ENCODE measurements at places on chromosomes 1 and 21.

DNA sequence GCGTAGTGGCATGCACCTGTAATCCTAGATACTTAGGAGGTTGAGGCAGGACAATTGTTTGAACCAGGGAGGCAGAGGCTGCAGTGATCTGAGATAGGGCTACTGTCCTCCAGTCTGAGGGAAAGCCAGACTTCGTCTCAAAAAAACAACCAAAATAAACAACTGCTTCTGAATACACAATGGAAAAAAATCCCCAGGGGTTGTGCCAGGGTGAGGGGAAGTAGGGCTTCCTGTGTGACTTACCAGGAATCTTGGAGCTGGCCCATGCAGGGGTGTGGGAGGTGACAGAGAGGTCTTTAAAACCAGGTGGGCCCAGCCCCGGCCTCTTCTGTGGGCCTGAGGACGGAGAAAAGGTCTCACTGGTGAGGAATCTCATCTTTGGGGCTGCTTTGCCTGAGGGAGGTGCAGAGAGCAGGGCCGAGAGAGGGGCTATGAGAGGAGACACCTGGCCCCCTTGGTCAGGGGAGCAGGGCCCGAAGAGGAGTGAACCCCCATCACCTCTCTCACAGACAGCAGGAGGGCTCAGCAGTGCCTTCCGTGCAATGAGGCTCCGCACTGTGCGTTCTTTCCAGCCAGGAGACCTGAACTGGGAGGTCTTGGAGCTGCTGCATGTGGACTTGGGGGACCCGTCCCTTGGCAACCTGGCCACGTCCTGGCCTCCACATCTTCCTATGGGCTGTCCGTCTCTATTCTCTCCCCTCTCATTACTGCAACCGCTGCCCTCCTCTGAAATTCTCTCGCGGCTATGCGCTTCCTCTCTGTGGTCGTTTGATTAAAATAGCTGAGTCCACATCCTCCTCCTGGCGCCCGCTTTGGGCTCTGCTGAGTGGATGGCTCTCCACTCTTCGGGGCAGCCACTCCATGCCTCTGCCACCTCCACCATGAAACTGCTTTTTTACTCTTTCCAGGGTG lies 10.7 kb downstream of the PLA2G5 start:
- no peak for DNase-seq

- no peak for DNase-seq
Measured at GRCh38 chr1:234473118-234473517, 5.9 kb downstream of the TARBP1 start.

- DNase-seq, result peak; percentile 99
Measured at GRCh38 chr1:6962478-6962995, 177.3 kb downstream of the CAMTA1 start.

DNA sequence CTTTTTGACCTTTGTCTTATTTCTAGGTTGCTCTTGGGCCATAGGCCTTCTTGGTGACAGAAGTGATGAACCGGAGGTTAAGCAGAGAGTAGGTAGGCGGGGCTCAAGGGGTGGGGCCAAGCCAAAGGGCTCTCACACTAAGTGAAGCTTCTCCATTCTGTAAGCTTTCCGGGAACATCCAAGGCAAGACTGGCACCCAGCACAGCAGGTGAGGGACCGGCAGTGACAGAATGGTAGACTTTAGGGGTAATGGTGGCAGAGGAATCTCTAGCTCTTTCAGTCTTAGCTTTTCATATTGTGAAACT lies at the start of gene TNFAIP8L2:
TNFAIP8L2 (plus strand) TSS at position 135 of the 305 bp plus-strand sequence. CDS start 2,049 bp downstream, outside the sequence.
- DNase-seq, result no peak

DNA sequence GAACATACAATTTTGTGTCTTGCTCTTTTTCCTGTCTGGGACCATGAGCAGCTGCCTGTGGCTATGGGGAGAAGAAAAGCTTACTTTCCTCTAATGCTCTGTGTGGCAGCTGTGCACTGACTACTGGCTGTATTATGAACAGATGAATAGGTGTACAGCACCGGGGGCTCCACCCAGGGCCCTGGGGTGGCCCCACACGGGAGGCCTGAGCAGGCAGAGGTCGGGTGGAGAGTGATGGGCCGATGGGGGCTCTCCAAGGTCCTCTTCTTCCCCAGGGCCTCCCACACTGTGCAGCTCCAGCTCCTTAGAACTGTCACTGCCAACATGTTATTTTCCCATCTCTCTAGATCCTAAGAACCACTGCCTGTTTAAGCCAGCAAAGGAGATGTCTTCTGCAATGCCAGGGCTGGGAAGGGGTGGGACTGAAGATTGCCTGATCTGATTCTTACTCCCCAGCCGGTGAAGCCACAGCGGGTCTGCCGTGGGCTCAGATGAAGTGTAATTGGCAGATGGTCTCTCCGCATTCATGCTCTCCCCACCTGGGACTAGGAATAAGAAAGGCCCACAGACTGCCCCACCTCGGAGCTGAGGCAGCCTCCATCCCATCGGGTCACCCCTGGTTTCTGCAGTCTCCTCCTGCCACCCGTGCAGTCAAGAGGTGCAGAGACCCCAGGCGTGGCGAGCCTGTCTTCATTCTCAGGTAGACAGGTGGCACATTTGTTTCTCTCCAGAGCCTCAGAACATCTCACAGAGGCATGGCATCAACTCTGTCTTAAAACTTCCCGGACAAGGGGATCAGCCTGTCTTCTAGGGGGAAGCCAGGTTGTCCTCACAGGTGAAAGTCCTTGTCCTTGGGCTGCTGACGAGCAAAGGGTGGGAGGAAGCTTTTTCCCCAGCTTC lies 186.5 kb upstream of the GALNT2 start:
- DNase-seq, result no peak

DNA sequence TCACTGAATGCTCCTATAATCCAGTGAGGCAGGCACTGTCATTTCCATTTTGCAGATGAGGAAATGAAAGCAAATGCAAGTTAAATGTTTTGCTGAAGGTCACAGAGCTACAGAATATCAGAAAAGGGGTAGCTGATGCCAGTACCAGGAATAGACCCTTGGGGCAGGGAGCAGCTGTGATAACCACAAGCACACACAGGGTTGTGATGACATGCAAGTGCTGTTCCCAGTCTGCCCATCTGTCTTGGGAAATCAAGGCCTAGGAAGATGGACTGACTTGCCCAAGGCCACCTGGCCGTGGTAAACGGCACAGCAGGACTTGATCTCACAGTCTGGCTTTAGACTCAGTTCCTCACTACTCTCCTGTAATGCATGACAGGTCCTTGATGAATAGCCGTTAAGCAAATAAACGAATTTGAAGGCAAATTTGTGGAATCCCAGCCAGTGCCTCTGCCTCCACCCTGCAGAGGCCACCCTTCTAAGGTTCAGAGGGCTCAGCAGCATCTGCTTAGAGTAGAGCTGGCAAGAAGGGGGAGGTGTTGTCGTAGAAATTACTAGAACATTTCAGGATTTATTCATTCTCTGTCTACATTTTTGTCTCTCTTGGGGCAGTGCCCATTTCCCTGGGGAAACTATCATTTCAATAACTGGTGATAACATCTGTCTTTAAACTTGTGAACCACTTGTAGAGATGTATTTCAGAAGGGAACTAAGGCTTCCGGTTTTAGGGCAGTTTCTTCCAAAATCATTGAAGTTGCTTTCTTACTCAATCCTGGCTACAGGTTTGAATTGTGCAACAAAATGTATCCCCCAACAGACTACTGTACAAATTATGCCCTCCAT lies 53.2 kb upstream of the MRPS6 start:
- no peak for DNase-seq

- no peak for DNase-seq
Measured at GRCh38 chr1:94612525-94613204, 71.1 kb upstream of the F3 start.

DNA sequence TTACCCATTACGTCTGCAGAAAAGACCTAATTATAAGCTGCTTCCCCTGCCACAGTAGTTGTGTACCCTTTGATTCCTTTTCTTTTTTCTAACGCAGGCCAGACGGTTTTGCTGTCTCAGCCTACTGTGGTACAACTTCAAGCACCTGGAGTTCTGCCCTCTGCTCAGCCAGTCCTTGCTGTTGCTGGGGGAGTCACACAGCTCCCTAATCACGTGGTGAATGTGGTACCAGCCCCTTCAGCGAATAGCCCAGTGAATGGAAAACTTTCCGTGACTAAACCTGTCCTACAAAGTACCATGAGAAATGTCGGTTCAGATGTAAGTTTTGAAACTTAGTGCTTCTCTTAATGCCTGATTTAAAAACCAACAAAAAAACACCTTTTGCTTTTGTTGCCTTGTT lies 35.8 kb downstream of the ATF6 start:
- no peak for DNase-seq

DNA sequence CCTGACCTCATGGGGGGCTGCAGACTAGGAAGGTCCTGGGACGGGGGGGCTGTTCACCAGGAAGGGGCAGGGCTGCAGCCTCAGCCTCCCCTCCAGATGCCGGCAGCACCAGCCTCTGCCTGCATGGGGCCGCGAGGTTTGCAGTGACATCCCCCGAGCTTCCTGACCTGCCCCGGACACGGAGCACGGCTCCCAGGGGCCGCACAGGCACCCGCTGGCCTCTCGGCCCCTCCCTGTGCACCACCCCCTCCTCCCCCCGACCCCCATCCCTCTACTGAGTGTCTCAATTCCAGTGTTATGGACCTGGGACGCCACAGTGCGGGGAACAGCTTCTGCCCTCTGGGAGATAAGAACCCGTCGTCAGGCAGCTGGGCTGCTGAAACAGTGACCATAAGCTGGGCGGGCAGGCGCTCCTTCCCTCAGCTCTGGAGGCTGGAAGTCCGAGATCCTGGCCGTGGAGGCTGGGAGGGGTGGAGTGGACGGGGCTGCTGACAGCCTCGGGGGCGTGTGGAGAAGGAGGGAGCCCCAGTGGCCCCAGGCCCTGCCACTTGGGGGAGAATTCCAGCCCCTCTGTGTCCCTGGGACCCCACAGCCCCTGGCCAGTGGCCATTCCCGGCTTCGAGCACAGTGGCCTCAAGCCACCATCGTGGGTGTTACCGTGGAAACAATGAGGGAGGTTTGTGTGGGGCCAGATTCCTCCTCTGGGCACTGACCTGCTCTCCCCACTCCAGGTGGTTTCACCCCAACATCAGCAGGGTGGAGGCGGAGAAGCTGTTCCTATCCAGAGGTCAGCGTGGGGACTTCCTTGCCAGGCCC lies 11.6 kb downstream of the RNF223 start:
- no peak for DNase-seq

DNA sequence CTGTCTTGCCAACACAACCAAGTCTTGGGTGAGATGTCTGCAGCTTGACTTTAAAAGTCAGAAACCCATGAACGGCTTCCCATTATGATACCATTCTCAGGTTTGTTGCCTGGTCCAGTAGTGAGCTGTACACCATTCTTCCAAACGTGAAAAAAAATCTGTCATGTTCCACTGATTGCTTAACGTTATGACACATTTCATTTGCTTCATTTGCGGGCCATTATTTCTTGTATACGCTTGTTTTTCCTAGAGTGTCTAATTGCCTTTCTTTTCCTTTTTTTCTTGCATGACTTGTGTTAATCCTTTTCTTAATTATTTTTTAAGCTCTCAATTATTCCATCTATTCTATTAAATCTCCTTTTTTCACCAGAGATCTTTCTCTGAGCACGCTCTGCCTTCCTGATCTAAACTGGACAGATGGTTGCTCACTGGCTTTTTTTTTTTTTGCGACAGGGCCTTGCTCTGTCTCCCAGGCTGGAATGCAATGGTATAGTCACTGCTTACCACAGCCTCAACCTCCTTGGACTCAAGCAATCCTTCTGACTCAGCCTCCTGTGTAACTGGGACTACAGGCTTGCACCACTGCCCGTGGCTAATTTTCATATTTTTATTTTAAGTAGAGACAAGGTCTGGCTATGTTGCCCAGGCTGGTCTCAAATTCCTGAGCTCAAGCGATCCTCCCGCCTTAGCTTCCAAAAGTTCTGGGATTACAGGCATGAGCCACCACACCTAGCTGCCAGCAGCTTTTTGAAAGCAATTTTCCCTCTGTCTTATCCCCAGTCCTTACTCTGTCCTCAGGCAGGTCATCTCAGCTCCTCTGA lies 31.7 kb upstream of the CAMTA1 start:
- no peak for DNase-seq

DNA sequence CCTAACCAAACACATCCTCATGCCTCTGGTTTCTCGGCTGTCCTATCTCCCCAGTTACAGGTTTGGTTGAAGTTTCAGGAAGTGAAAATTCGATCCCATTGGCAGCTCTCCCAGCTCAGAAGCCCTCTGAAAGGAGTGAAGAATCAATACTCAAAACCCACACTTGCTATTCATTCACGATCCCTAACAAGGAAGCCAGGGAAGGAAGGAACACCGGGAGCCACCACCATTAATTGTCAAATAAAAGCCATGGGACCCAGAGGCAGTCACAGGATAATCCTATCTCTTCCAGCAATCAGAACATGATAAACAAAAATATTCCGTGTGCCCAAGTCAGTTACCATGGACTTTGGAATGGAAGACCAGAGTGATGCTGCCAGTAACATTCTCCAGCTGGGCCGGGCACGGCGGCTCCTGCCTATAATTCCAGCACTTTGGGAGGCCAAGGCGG lies 7.0 kb downstream of the TMPRSS2 start:
- no peak for DNase-seq

- no peak for DNase-seq
Measured at GRCh38 chr1:25425098-25426085, 4.8 kb upstream of the RHCE start.

- DNase-seq, result no peak
Measured at GRCh38 chr1:227742738-227743715, 7.8 kb downstream of the SNAP47 start.

- DNase-seq, result no peak
Measured at GRCh38 chr1:1565340-1565739, 9.3 kb downstream of the SSU72 start.

- peak; percentile 80 for DNase-seq
Measured at GRCh38 chr1:244599937-244600350, 53.0 kb upstream of the DESI2 start.

DNA sequence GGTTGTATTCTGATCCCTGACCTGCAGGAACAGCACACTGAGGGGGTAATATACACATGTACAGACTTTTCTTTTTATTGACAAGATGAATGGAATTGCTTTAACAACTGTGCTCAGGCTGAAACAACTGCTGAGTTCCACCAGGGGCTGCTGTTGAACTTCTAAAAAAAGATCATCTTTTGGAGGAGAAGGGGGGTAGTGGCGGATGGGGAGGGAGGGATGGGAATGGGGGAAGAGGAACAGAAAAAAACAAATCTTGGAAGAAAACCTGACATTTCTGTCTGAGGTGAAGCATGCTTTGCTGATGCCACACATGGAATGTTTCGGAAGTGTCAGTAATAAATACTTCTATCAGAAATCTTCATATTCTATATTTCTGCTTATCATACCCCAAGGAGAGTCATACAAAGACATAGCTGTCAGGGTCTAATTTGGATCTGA lies 75.0 kb downstream of the RWDD3 start:
- no peak for DNase-seq

- DNase-seq, result no peak
Measured at GRCh38 chr1:94512816-94513215, 28.7 kb downstream of the F3 start.

DNA sequence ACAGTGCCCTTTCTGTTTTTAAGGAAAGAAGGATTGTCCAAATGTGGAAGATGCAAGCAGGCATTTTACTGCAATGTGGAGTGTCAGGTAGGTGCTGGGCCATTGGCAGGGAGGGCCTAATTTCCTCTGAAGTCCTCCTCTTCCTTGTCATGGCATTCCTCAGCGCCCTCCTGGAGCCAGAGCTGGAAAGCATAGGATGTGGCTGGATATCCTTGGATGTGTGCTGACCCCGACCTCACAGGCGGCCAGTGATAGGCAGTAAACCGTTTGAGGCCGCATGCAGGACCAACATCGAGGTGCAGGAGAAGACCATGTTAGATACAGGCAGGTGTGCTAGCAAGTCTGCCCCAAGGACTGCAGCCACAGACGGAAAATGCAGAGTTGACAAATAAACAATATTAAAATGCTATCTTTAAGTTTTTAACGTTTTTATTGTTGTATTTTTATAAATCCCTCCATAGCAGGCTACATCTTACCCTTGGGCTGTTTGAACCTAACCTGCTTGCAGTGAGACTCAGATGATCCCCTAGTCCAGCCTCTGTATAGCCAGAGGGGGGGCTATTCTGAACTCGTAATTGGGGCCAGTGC lies 24.3 kb downstream of the SMYD2 start:
- DNase-seq, result no peak
